Muscle of arm (tissue), 14 donors: ENCODE measurements at places on chromosomes 12 and 14. TPM values are rescaled to one million over a fixed set of nuclear protein-coding genes. Genes with fewer than 3 reads are reported as not detected.

Gene TEX52
- 1.1 TPM for polyA plus RNA-seq

DNA sequence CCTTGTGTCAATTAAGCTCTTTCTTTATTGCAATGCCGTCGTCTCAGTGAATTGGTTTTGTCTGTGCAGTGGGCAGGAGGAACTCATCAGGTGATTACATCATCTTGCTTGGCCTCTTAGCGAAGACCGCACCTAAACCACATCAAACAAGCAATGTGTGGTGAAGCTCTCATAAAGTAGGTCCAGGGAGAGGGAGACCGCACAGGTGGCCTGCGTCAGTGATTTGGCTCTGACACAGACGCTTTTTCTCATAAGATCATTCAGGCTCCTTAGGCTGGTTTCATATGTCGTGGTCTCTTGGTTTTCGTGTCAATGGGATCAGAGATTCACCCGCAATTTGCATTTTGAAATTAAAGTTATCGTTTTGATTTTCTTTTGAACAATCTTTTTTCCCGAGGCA lies 6.7 kb upstream of the TESC start:
- DNase-seq = no peak

DNA sequence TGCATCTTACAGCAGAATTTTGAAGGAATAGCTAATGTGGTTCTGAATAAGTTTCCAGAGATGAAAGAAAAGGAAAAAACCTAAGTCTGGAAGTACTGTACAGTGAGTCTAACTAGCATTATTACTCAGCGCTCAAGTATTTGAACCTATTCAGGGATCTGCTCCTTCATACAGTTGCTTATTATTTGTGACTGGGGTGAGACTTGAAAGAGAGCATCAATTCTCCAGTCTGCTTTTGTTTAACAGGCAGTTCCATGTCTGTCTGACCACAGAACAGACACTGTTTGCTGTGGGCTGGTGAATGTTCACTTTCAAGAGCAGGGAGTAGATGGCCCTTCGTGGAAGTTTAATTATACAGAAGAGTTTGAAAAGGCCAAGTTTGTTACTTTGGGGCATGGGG lies 9.3 kb downstream of the ETV6 start:
- DNase-seq = no peak

- no peak for DNase-seq
Measured at GRCh38 chr12:44500423-44500822, 375.7 kb downstream of the NELL2 start.

Gene NEMF
- 60.8 TPM for polyA plus RNA-seq

DNA sequence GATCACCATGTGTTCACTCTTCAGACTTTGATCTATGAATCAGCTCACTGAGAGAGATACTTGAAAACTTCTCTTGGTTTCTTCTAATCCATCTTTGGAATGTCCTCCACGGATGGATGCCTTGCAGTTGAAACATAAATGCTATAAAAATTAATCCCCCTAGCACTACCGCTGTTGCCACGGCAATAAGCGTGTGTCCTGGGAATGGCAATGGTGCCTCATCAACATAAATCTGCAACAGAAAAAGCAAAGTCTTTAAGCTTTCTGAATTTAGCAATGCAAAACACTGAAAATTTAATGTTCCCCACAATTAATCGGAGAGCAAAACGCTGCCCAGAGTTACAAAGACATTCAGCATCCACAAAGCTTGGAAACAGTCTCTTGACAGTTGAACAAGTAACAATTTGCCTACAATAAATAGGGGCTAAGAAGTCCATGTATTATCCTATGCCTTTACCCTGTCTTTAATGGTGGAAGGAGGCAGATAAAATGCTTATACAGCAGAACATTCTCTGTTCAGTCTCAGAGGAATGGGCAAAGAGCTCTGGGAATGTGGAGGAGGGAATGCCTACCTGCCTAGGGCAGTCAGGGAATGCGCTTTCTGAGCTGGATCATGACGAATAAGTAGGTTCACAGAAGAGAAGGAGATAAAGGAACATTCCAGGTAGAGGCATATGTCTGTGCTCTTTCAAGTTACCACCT lies 70.9 kb upstream of the PPP4R3A start:
- no peak for DNase-seq
